ENCODE measurements at places on chromosomes 7 and 10.

GRCh38 chr7:102287111-102287980 lies 678 bp downstream of the SH2B2 start:
- DNase-seq: peak; percentile 72

GRCh38 chr10:116111483-116112095 lies 161.4 kb downstream of the GFRA1 start:
- peak; percentile 19 for DNase-seq

GRCh38 chr7:116505823-116506222 lies 6.3 kb downstream of the CAV2 start:
- no peak for DNase-seq

- no peak for DNase-seq
Measured at GRCh38 chr10:7475046-7475911, 64.4 kb upstream of the SFMBT2 start.

DNA sequence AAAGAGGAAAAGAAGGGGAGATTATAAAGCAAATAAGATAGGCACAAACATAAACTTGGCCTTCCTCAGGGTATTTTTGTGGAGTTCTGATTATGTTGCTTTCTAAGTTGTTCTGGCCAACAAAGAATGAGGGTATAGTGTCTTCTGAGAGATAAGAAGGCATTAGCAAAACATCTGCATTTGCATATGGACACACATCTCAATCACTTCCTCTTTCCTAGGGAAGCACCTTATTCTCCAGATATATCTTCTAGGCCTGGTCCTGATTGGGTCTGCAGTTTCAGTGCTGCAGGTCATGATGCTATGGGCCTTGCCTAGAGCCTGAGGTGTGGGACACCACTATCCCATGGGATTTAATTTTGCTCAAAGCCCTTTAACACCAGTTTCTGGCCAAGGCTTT lies 308.8 kb upstream of the PHYHIPL start:
- no peak for DNase-seq

DNA sequence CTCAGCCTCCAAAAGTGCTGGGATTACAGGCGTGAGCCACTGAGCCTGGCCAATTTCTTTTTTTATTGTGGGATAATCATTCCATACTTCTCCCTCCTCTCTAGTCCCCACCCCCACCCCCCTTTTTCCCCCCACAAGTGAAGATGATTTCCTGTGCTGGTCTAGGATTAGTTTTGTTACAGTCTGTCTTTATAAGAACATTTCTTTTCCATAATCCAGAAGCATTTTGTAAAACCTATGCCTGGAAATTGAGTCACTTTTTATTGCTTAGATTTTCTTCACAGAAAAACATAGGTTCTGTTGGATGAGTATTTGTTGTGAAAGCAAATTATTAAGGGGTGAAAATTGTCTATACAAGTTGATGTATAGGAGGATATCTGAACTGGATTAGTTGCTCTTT lies 98.9 kb downstream of the KAT6B start:
- DNase-seq: no peak

DNA sequence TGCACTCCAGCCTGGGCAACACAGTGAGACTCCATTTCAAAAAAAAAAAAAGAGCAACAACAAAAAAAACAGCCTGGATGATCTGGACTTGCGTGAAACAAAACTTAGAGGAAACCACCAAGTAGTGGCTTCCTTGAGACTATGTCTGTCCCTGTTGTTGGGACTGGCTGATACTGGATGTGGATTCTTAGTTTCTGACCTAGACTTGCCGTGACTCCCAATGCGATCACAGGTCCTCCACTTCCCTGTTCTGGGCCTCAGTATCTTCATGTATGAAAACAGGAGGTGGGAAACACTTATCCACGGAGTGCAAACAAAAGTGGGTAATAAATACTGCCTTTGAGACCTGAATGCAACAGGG lies 125.7 kb downstream of the PRPF18 start:
- no peak for DNase-seq

DNA sequence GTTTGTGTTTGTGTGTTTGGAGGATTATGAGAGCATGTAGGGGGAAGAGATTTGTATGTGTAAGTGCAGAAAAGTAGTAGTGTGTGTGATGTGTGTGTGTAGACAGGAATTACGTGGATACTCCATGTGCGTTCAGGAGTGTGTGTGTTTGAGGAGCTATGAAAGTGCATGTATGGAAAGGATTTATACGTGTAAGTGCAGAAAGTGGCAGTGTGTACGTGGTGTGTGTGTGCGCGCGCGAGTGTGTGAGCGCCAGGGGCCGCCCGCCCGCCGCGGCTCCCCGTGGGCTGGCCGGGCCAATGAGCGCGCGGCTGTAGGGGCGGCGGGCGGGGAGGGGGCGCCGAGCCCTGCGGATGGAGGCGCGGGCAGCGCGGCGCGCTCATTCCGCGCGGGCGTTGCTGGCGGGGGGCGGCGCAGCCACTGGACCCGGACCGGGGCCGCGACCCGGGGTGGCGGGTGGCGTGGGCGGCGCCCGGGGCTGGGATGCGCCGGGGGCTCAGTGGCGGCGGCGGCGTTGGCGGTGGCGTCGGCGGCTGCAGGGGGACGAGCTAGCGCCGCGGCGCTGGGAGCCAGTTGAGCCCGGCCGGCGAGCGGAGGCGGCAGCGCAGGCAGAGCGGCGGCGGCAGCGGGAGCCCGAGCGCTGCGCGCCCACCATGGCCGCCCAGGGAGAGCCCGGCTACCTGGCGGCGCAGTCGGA lies at the start of gene BICC1:
BICC1 (plus strand) TSS at position 382 of the 697 bp plus-strand sequence; CDS start at position 654, 272 bp downstream.
- DNase-seq: peak; percentile 71

DNA sequence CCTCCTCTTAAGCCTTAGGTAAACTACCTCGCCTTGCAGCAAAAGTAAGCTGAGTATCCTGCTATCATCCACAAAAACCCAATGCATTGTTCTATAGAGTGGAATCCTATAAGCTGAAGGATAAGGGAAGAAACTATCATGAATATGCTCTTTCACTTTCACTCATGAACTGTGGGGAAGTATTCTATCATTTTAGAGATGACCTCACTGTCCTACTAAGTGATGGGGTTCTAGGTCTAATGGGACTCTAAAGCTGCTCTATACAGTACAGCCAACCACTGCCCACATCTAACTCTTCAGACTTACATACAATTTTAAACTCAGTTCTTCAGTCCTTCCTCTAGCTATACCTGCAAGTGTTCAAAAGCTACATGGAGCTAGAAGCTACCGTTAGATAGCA lies 16.2 kb downstream of the MKRN1 start:
- no peak for DNase-seq

DNA sequence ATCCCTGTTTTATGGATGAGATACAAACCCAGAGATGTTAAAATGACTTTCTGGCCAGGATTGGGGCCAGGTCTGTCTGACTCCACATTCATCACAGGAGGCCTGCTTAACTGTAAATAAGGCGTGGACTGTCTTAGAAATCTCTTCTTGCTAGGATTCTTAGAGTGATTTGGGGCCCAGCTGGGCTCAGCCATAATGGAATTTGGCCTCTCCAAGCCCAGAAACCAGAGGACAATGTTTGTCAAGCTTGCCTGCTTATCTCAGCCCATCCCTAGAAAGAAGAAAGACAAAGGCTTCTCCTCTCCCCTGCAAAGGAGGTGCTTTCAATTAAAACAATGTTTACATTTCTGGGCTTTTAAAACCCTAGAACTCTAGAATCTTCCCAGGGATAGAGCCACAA lies 2.9 kb downstream of the HABP2 start:
- no peak for DNase-seq

DNA sequence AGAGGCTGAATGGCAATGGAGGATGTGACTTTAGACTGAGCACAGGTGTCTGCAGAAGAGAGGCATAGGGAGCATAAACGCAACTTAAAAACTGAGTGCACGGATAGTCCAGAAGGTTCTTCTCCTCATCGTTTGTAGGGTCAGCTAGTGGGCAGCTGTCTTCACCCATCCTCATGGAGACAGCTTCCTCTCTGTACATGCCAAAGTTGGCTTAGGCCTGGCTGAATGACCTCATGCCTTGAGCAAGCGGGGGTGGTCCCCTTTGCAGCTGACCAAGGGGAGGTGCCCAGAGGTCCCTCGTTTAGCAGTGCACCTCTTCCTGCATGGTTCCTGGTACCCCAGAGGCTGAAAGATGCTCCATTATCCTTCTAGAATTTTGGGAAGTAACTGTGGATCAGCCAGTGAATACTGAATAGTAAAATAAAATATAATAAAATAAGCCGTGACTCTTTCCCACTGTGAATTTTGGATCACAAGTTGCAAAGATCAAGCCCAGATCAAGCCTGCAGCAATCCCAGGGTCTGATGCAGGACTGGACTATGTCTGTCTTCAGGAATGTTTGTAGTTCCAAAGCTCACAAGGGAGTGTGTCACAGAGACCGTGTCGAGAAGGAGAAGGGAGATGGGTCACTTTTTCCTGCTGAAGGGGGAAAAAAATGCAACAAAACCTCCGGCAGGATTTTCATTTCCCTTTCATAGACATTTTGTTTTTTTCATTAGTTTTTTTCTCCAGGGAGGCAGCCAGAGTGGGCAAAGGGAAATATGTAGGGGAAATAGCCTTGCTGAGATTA lies 295.3 kb upstream of the MKI67 start:
- no peak for DNase-seq

DNA sequence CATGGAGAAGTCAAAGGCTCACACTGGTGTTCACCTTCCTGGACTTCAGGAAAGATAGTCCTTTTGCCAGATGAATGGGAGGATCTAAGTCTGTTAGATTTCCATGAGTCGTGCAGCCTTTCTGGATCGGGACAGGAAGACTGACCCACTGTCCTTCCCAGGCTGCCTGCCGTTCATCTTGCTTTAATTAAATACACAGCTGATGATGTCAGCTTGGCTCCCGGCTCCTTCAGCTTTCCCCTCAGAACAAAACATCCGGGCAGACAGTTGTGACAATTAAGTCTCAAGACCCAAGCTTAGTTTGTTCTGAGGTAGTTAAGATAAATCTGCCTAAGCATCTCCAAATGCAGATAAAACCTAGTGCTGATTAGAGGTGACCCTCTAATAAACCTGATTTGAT lies 58.6 kb downstream of the AUTS2 start:
- DNase-seq: no peak

- DNase-seq: no peak
Measured at GRCh38 chr10:133109711-133110110, 22.0 kb downstream of the ADGRA1 start.
